ENCODE measurements at places on chromosomes 1 and 21. TPM values are rescaled to one million over a fixed set of nuclear protein-coding genes. Genes with fewer than 3 reads are reported as not detected.

The SMCP gene
- not detected for total RNA-seq

The RGS5 gene
- 8.4 TPM for total RNA-seq

The VPS45 gene
- total RNA-seq, result 35.4 TPM

The MX2 gene
- 30.1 TPM for total RNA-seq

The C8A gene
- total RNA-seq, result not detected

The LMX1A gene
- not detected for total RNA-seq

The SYT14 gene
- not detected for total RNA-seq

The AK5 gene
- total RNA-seq, result 7.2 TPM

The DOCK7 gene
- total RNA-seq, result 10.7 TPM

The OR2AK2 gene
- total RNA-seq, result 0.35 TPM

The AMY2B gene
- 12.9 TPM for total RNA-seq

The PTGS2 gene
- total RNA-seq, result 32.4 TPM

The DYNLT4 gene
- total RNA-seq, result not detected

The MFSD2A gene
- 7.2 TPM for total RNA-seq

The ROR1 gene
- 0.19 TPM for total RNA-seq

The TAL1 gene
- total RNA-seq, result 0.30 TPM

The JAM2 gene
- total RNA-seq, result 2.0 TPM

The NCAM2 gene
- not detected for total RNA-seq

The ASPM gene
- total RNA-seq, result 53.4 TPM

The FCMR gene
- 47.3 TPM for total RNA-seq

The SYPL2 gene
- 0.37 TPM for total RNA-seq

The KIF21B gene
- total RNA-seq, result 91.7 TPM

The CFAP141 gene
- total RNA-seq, result not detected

The C4BPA gene
- total RNA-seq, result not detected

The TTC39A gene
- total RNA-seq, result 0.51 TPM

The ATXN7L2 gene
- 11.9 TPM for total RNA-seq

The DNAH14 gene
- total RNA-seq, result 2.6 TPM

The TRNAU1AP gene
- 38.8 TPM for total RNA-seq

The TCP10L gene
- 0.43 TPM for total RNA-seq

The IGSF3 gene
- total RNA-seq, result 4.9 TPM

The EFNA3 gene
- 4.1 TPM for total RNA-seq

The TBX15 gene
- total RNA-seq, result 0.10 TPM

The P3R3URF gene
- total RNA-seq, result not detected

The S100A7A gene
- total RNA-seq, result not detected

The SH2D2A gene
- total RNA-seq, result 221 TPM

The GNAT2 gene
- total RNA-seq, result 0.17 TPM

The CFHR1 gene
- not detected for total RNA-seq

The RSPH1 gene
- 0.36 TPM for total RNA-seq

The ZYG11B gene
- 13.4 TPM for total RNA-seq

The EFNA4 gene
- 4.0 TPM for total RNA-seq

The NBPF10 gene
- 2.5 TPM for total RNA-seq

Data from activated T-cell treated with anti-CD3 and anti-CD28 coated beads, Interleukin-2, amount 50 U/mL, for 72 hours (primary cell).